ENCODE measurements at places on chromosomes 2 and 18.

GRCh38 chr18:76209597-76209996 lies 285.4 kb downstream of the ZNF516 start:
- no peak for DNase-seq

- no peak for DNase-seq
Observed at GRCh38 chr2:43648994-43649701, 12.1 kb downstream of the PLEKHH2 start.

GRCh38 chr18:58102875-58103274 lies 58.8 kb downstream of the NEDD4L start:
- no peak for DNase-seq

DNA sequence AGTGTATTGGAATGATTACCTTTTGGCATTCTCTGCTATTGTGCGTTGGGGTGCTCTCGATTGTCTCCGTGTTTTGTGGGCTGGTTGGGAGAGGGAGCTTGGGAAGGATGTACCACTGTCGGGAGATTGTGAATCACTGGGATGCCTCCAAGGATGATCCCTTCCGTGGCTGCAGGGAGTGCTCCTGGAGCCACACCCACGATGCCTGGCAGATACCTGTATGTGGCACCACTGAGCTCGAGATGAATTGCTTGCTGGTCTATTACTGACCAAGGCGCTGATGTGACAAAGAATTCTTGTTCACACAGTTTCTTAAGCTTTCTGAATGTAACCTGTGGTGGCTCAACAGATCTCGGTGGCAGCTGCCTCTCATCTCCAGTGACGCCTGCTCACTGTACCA lies 159.7 kb upstream of the LHCGR start:
- DNase-seq: no peak

- DNase-seq: peak; percentile 17
Observed at GRCh38 chr2:143934626-143935481, 585.1 kb downstream of the ZEB2 start.

GRCh38 chr2:194566907-194567660 lies 1089.9 kb upstream of the SLC39A10 start:
- DNase-seq: no peak

GRCh38 chr2:177284531-177284930 lies 20.0 kb upstream of the NFE2L2 start:
- no peak for DNase-seq

GRCh38 chr2:176078541-176079284 lies 5.0 kb downstream of the EVX2 start:
- no peak for DNase-seq

DNA sequence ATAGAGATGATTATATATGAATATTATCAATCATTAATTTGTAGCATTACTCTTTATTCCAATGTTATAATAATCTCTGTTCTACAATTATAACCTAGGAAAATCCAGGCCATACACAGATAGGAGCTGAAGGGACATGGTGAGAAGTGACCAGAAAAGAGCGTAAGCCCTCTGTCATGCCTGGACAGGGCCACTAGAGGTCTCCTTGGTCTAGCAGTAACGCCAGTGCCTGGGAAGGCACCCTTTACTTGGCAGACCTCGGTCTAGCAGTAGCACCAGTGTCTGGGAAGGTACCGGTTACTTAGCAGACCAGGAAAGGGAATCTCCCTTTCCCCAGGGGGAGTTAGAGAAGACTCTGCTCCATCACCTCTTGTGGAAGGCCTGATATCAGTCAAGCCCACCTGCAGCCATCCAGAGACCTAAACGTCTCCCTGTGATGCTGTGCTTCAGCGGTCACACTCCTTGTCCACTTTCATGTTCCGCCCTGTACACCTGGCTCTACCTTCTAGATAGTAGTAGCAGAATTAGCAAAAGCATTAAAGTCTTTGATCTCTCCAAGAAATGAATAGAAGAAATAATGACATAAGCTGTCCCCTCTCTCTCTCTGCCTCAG lies 447.5 kb upstream of the FSIP2 start:
- DNase-seq: peak; percentile 20

DNA sequence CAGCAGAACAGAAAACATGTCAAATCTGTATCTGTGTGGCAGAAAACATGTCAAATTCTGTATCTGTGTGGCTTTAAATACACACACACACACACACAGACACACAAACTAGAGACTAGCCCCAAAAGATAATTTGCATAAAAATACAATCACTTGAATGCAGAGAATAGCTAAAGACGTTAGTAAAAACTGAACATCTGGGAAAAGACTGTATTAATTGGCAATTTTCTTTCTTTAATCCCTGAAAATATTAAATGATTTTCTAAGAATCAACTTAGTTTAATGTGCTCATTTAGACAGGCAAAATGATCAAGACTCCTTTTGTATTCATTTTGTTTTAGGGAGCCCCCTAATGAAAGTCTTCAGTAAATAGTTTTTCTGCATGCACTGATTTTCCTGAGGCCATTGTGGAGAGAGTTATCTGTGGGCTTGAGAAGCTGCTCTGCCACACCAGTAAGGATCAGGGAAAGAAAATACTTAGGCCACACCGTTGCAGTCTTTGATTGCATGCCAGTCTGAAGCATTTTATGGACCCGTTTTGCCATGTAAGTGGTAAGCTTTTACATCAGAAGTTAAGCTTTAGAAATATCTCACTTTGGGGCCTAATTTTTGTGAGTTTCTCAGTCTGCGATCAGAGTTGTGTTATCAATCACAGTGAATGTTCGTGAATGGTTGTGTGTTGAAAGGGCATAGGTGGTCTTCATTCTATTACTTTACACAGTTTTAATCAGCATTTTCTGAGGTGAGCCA lies 2.2 kb downstream of the SPATS2L start:
- DNase-seq: no peak

DNA sequence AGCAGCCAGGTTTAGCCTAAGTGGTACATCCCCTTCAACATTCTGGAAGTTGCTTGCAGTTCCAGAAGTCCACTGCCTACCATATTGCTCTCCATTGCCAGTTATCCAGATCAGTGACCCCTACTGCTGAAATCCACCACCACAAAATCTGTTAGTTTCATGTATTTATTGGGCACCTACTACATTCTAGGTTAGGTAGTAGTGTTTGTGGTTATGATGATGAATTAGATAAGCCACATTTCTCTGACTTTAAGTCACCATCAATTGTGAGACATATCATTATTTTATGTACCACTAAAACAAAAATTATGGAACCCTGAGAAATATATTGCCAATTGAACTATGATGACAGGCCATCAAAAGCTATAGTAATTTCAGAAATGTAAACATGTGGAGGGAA lies 139.5 kb upstream of the PKDCC start:
- no peak for DNase-seq

DNA sequence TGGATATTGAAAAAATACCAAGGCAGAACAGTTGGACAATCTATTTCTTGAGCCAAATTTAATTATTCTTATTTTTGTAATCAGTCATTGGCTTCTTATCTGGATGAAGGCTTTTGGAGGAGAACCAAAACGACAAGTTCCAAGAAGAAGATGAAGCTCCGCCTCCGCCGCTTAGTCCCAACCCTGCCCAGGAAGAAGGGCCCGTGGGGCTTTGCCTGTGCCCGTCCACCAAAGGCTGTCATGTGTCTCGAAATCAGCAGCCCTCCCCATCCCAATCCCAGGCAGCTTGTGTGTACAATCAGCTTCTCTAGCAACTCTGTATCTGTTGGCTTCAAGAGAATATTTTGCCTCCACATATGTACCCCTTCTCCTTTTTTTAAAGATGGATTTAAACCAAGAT lies 24.6 kb downstream of the PTRHD1 start:
- no peak for DNase-seq

DNA sequence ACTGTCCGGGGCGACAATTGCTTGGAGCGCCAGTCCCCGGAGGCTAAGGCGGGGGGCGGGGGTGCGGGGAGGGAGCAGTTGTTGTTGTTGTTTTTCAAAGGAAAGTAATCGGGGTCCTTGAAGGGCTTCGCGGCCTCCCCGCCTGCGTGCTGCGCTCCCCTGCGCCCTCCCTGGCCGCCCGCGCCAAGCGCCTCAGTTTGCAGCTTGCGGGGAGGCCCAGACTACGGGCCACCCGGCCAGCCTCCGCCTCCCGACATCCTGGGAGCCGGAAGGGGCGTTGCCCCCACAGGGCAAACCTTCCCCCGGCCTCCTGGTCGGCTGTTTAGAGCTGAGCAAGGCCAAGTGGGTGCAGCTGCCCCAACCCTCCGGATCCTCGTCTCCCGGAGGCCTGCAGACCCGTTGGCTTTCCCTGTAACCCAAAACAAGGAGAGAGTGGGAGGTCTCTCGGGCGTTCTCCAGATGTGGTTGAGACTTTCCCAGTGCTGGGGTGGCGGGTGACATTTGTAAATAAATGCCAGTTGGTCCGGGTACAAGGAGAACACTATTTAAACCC lies 3.7 kb upstream of the SIX3 start:
- no peak for DNase-seq

DNA sequence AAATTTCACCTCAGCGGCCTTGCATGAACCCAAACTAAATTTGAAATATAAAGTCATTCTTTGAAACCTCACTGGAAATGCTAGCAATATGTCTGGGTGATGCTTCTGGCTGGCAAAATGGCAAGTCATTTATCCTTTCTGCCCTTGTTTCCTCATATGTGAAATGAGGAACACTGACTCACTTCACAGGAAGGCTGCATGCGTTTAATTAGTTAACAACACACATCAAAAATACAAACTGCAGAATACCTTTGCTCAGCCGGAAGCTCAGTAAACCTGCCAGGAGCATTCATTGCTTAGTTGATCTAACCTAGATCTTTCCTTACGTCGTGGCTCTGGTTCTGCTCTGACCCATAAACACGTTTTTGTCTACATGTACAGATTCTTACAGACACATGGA lies 214.2 kb upstream of the ACVR2A start:
- DNase-seq: no peak

DNA sequence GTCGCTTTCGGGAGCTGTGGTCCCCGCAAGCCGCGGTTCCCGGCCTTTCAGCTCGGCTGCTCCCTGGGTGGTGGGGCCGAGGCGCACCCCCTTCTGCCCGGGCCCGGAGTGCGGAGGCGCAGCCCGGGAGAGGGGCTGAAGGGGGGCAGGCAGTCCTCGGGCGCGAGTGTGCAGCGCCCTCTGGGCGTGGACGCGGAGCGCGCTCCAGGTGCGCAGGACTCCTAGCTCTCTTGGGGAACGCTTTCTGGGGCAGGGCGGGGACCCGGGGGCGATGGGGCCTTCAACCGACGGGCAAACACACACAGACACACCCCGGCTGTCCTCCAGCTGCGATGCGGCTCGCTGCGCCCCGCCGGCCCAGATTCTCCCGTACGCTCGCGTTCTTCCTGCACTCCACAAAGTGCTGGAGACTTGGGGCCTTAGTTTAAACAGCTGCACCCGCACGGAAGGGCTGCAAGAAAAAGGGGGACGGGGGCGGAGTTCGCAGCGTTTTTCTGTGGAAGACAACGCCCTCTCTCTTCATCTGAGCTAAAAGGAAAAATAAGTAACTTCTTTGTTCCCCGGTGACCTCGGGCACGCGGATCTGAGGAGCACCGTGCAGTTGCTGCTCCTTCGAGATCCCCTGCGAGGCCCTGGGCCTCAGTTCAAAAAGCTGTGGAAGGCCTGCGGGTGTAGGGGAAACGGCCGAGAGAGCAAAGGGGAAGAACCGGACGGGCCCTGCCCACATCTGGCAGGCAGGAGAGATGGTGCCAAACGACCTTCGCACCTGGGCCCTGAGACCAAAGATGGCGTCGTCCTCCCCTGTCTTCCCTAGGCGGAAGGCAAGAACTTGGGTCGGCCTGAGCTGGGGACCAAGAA lies 593 bp upstream of the SDC1 start:
- peak; percentile 27 for DNase-seq

DNA sequence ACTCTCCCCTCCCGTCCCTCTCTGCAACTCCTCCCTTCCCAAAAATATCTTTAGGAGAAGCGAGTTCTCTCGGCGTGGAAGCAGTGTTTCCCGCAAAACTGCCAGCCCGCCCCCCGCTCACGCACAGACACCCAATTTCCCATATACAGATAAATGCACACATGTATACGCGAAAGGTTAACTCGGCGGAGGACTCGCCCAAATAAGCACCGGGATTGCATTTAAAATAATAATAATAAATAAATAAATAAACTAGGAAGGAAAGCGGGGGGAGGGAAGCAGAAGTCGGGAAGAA lies 70.0 kb upstream of the PSMD14 start:
- DNase-seq: no peak

DNA sequence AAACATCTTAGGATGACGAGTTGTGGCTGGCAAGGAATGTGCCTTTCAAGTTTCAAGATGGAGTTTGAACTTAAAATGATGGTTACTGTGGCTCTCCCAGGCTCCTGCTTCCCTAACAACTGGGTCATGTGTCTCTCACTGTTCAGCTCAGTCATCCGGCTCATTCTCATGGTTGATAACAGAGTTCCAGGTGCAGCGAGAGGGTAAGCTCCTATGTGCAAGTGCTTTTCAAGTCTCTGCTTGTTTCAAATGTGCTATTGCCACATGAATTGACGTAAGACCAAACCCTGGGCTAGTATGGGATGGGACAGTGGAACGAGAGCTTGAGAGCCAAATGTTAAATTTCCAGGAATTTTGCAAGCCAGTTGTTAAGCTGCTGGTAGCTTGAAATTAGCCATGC lies 19.5 kb upstream of the PUM2 start:
- no peak for DNase-seq

- DNase-seq: no peak
Observed at GRCh38 chr2:185734658-185735057, 3.9 kb upstream of the FSIP2 start.

DNA sequence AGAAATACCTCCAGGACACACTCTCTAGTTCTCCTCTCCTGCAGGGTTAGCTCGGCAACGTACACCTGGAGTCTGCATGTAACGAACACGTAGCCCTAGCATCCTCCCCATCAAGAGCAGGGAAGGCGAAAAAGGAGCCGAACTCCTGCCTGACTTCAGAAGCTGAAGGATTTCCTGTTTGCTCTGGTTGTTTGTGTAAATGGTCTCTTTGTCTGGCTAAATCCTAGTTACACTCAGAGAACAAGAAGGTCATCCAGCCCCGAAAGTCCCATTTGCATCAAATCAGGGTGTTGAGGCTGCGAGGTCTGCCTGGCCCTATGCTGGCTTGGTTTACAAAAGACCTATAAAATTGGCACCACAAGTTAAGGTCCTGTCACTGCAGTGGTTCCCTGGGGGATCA lies 66.4 kb upstream of the POMC start:
- DNase-seq: peak; percentile 10

DNA sequence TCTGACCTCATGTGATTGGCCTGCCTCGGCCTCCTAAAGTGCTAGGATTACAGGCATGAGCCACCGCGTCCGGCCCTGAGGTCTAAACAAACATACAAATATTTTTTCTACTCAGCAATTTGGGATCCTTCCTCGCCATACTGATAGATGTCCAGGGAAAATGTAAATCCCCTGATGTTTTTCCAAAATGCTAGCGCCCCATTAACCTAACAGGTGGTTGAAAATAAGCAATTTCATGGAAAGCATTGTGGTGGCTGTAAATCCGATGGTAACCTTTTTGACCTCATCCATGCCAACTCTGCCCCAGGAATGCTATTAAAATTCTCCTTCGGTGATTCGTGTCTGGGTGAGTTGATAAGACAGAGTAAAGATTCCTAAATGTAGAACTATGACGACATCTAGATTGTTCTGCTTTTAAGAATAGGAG lies 19.3 kb downstream of the GEMIN6 start:
- no peak for DNase-seq

DNA sequence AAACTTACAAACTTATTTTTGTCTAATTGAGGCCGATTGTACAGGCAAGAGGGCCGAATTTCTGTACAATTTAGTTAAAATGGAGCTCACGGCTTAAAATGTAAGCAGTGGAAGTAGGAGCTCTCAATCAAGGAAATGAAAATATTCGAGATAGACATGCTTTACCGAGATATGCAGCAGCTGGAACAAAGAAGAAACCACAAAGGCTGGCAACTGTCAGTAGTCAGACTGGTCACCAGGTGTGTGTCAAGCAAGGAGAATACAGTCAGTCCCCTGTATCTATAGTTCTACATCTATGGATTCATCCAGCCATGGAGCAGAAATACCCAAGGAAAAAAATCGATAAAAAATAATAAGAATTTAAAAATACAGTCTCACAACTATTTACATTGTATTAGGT lies 122.6 kb downstream of the WDSUB1 start:
- DNase-seq: no peak
